ENCODE measurements at places on chromosomes 2 and 18.

DNA sequence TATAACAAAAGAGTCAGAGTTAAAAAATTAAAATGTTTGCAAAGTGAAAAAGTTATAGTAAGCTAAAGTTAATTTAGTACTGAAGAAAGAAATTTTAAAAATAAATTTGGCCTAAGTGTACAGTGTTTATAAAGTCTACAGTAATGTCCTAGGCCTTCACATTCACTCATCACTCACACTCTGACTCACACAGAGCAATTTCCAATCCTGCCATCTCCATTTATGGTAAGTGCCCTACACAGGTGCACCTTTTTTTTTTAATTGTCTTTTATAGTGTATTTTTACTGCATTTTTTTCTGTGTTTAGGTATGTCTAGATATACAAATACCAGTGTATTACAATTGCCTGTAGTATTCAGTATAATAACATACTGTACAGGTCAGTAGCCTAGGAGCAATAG is 562.9 kb downstream of the PIK3C3 start:
- no peak for DNase-seq

- DNase-seq: no peak
Observed at GRCh38 chr18:35880788-35881455, 91.6 kb upstream of the RMP24 start.

DNA sequence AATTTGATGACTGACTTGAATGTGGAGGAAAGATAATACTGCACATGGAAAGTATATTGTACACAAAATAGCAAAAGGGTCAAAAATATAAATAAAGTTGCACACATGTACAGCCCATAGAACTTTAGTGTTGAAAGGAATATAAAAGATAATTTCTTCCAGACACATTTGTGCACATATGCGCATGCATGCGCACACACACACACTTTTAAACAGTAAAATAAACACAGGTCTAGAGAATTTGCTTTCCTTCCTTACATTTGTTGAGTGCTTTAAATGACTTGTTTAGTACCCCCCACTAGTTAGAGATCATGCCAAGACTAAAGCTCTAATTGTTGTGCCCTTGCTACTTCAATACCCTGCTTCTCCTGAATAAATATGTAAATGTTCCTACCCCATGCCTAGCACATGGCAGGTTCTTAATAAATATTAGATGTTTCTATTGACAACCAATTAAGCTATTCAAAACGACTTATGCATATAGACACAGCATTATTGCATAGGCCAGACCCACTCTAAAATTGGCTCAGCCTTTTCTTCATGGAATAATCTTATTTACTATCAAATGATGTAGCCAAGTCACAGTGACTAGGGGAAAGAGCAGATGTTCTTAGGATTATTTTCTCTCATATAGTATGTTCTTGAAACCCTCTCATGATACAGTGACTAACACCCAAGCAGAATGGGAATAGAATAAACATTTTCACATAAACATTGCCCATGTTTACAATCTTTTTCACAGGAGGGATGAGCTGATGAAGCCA is 165.5 kb upstream of the ACVR2A start:
- DNase-seq: no peak

DNA sequence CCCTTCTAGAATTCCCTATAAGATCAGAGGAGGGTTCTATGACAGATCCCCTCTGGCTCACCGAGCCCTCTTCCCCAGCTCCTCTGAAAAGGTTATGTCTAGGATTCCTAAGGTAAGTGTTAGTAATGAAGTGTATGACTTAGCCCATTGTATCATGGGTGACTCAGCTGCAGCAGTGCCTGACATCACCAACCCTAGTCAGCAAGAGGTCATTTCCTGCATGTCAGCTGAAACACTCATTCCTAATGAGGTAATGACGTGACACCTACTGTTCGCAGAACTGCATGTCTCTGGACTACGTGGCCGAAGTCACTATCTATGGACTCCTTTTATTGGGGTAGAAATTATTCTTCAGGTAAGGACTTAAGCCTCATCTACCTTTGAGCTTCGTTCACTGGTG is 196.1 kb upstream of the MYT1L start:
- no peak for DNase-seq

- DNase-seq: peak; percentile 26
Observed at GRCh38 chr2:230627806-230628724, 84.6 kb upstream of the CAB39 start.

GRCh38 chr2:232022718-232023117 is 61.2 kb downstream of the DIS3L2 start:
- peak; percentile 24 for DNase-seq

DNA sequence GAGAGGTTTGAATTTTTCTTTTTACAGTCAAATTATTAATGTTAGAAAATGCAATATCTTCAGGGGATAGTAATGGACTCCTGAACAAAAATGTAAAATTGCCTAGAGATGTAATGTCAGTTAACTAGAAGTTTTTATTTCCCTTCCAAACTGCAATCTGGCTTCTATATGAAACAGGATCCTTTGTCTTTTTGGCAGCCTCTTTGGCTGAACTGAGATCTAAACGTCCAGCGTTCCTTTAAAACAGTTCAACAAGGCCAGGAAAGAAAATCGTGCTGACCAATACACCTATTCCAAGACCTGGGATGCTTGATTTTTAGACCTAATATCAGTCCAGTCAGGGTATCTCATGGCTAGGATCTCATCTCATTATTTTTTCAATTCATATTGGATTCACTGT is 245.5 kb downstream of the FIGN start:
- DNase-seq: no peak

- DNase-seq: no peak
Observed at GRCh38 chr2:1088192-1088860, 137.7 kb downstream of the SNTG2 start.

GRCh38 chr18:45588376-45589355 is 26.6 kb upstream of the SLC14A2 start:
- DNase-seq: peak; percentile 63

DNA sequence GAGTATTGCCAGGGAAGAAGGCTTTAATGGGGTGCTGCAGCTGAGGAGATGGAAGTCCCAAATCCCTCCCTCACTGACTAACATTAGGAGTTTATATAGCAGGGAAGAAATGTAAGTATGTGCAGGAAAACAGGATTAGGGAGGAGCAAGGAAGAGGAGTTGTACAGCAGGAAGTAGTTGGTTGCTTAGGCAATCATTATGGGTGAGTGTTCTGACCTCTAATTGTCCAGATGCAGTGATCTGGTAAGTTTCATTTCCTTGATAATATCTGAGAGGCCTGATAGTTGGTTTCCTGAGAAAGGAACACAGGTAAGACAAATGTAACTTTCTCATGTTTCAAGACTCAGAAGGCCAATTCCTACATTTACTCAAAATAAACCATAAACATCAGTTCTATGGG is 331.9 kb upstream of the GULP1 start:
- DNase-seq: no peak

DNA sequence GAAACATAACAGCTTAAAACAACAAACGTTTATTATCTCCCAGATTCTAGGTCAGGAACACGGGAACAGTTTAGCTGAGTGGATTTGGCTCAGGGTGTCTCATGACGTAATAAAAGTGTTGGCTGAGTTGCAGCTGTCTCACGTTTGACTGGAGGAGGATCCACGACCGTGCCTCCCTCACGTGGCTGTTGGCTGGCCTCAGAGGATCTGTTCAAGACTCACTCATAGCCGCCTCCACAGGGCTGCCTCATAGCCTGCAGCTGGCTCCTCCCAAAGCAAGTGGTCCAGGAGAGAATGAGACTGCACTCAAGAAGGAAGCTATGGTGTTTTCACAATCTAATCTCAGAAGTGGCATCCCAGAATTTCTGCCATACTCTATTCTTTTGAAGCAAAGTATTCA is 167.1 kb downstream of the RPRM start:
- no peak for DNase-seq

GRCh38 chr2:115739574-115739973 is 1297.1 kb downstream of the DPP10 start:
- no peak for DNase-seq

- DNase-seq: no peak
Observed at GRCh38 chr2:175579646-175580045, 398.1 kb upstream of the ATP5MC3 start.

DNA sequence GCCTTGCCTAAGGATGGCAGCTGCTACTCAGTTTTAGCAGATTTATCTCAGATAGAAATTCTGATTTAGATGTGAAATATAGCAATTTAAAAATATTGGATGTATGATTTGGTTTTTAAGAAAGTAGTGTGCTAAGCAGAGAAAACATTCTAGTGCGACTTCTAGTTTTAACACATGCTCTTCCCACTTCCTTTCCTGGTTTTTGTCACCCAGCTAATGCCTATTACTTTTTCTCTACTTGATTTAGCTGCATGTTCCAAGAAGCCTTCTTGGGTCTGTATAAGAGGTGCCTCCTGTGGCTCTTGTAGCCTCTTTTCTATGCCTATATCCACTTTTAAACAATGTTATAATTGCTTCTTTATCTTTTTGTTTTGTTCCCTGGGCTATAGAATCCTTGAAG is 53.0 kb downstream of the GPD2 start:
- no peak for DNase-seq

GRCh38 chr18:21593540-21594257 is 6.8 kb downstream of the ESCO1 start:
- no peak for DNase-seq

GRCh38 chr2:225310745-225311144 is 88.8 kb upstream of the NYAP2 start:
- no peak for DNase-seq

GRCh38 chr18:47791461-47791985 is 138.9 kb downstream of the SMAD2 start:
- no peak for DNase-seq

GRCh38 chr2:222424729-222425671 is 657 bp downstream of the SGPP2 start:
- no peak for DNase-seq

DNA sequence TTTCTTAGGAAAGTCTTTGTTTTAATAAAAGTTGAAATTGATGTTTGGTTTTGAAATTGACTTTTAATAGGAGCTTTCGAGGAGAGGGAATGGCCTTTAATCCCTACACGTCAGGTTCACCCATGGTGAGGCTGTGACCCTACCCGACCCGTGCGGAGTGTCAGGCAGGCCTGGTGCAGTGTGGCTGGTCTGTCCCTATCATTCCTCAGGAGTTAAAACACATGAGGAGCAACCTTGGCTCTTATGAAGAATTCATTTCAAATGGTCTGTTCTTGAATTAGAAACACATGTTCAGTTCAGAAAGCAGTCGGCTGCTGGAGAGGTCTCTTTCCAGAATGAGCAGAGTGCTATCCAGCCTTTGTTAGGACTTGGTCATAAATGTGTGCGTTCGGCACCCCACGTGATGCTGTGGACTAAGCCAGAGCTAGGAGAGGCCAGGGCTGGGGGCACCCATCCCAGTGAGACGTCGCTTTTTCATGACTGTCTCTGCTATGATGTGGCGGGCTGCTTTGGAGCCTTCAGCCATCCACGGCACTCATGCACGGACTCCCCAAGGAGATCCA is 54.7 kb downstream of the EMILIN2 start:
- DNase-seq: peak; percentile 82

- DNase-seq: no peak
Observed at GRCh38 chr2:27060323-27060722, 8.9 kb downstream of the AGBL5 start.

DNA sequence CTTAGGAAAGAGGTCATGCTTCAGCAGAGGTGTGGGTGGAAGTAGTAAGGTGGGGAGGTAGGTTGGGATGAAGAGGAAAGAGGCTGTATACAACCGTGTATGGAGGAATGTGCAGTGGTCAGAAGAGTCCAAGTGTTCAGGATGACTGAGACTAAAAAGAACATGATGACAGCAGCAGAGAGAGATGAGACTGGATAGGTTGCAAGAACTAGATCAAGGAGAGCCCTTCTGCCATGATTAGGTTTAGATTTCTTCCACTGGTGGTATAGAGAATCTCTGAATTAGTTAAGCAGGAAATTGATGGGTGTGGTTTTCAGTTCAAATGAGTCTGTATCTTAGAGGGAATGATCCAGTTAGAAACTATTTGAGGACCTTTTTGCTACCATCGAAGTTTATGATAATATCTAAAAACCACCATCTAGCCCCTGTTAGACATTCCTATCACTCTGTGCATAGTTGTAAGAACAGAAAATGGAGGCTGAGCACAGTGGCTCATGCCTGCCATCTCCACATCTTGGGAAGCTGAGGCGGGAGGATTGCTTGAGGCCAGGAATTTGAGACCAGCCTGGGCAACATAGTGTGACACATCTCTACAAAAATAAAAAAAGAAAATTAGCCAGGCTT is 221.0 kb downstream of the LTBP1 start:
- DNase-seq: peak; percentile 59

- no peak for DNase-seq
Observed at GRCh38 chr2:56217106-56217505, 33.3 kb downstream of the CCDC85A start.

DNA sequence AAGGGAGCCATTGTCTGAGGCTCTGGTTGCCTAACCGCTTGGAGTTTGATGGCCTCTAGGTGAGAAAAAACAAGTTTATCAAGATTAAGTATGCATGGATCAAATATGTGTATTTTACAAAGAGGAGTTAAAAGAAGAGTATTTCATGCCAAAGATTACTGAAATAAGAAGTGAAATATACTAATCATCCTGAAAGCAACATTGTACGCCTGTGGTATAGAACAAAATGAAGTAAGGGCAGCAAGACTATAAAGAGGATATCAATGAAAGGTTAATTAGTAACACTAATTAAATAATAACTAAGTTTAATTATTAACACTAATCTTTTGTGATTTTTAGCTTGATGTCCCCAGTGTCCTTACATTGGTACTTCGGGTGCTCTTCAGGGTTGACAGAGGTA is 276.7 kb downstream of the CALCRL start:
- no peak for DNase-seq

- DNase-seq: no peak
Observed at GRCh38 chr2:43838560-43839267, at the start of the genes ABCG5 and ABCG8. Gene ABCG5 (minus strand): TSS chr2:43838839. CDS start chr2:43838679, 160 bp downstream. Gene ABCG8 (plus strand): TSS chr2:43838971. CDS start chr2:43839054, 83 bp downstream.

- DNase-seq: no peak
Observed at GRCh38 chr2:239606741-239607516, 206.1 kb upstream of the HDAC4 start.

GRCh38 chr2:113822087-113822815 is 65.8 kb upstream of the SLC35F5 start:
- no peak for DNase-seq

GRCh38 chr2:119253114-119253702 is 29.6 kb downstream of the STEAP3 start:
- DNase-seq: peak; percentile 67

GRCh38 chr2:198279026-198279425 is 474.6 kb downstream of the PLCL1 start:
- DNase-seq: peak; percentile 18

GRCh38 chr2:74947703-74948102 is 10.7 kb upstream of the POLE4 start:
- DNase-seq: no peak

DNA sequence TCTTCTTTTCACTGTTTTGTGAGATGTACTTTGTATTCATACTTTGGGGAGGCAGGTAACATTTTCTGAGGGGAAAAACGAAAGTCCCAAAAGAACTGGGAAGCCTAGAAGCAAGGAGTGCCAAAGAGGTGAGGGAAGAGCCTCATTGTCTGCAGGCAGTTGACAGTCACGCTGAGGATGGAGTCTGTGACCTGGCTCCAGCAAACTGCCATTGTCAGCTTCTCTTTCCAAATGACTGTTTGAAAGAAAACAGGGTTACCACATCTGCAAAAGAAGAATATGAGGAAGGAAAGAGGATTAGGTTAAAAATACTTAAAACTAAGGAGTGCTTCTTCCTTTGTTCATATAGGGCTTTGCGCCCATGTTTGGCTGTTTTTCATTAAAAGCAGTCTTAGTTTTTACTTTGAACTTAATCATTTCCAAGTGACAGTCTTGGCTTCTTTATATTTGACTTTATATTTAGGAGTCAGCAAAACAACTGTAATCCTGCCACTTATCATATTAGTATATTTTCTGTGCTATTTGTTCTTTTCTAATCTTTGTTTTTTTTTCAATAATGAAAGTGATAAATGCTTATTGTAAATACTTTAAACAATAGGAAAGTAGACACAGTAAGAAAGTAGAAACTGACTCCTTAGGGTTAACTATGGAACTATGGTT is 35.0 kb downstream of the CERS6 start:
- DNase-seq: peak; percentile 5
